WTC11 (cell line): ENCODE measurements at places on chromosomes 3 and 15.

- DNase-seq, result no peak
Measured at GRCh38 chr3:127206611-127207516, 13.9 kb downstream of the PRR23E start.

DNA sequence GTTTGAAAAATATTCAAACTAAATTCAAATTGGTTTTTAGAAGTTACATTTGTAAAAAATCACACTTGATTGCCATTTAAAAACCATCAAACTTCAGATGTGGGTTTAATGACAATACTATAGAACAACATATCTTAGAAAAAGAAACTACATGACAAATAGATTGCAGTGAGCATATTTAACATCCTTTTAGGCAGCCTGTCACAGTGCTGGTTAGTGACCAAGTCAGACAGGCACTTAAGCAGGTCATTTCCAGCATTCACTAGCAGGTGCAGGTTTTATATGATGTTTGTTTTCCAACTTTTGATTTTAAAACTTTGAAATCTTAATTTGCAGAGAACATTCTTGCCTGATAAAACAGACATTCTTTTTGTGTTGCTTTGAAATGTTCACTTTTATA lies 115.7 kb downstream of the MBNL1 start:
- no peak for DNase-seq

GRCh38 chr3:30790150-30790549 lies 104.3 kb downstream of the GADL1 start:
- no peak for DNase-seq

- no peak for DNase-seq
Measured at GRCh38 chr3:176611703-176612102, 585.6 kb downstream of the TBL1XR1 start.

GRCh38 chr3:13874891-13875290 lies 5.0 kb downstream of the WNT7A start:
- no peak for DNase-seq

- no peak for DNase-seq
Measured at GRCh38 chr3:61955483-61955882, 394.1 kb downstream of the PTPRG start.
